ENCODE measurements at places on chromosomes 6 and 20. TPM values are rescaled to one million over a fixed set of nuclear protein-coding genes. Genes with fewer than 3 reads are reported as not detected.
A peak's percentile ranks its signal among the peaks of the same experiment; 100 is the strongest.

COL9A3 gene
- total RNA-seq: 8.6 TPM

PTK7 gene
- 19.7 TPM for total RNA-seq

- DNase-seq: no peak
Observed at GRCh38 chr20:51185277-51185676, 162.4 kb upstream of the KCNG1 start.

DNA sequence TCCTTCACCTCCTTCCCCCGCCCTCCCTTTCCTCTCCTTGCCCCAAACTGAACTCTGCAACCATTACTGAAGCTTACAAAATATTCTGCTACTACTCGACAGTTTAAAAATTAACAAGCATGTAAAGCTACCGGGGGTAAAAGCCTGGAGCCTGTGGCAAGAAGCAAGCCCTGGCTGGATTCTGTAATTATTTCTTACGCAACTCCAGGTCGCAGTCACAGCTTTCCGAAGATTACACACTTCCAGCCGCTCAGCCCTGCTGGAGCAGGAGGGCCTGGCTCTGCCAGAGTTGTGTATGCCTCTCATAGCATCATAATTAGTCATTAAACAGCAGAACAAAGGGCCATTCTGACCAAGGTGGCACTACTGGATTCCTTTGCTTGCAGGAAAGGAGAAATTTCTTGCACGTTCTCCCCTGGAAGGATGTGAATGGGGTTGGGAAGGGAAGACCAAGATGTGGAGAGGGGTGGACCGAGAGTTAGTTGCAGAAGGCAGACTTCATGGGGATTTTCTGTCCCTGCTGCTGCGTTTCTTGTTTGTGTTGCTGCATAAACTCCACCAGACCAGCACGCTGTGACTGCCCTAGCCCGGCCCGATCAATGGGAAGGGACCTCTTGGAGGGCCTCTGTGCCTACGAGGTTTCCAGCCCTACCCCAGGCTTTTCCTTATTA is 23.6 kb downstream of the FOXQ1 start:
- peak; percentile 38 for DNase-seq

GHRH gene
- total RNA-seq: not detected

- no peak for DNase-seq
Observed at GRCh38 chr6:5067305-5067704, 17.8 kb upstream of the PPP1R3G start.

DNA sequence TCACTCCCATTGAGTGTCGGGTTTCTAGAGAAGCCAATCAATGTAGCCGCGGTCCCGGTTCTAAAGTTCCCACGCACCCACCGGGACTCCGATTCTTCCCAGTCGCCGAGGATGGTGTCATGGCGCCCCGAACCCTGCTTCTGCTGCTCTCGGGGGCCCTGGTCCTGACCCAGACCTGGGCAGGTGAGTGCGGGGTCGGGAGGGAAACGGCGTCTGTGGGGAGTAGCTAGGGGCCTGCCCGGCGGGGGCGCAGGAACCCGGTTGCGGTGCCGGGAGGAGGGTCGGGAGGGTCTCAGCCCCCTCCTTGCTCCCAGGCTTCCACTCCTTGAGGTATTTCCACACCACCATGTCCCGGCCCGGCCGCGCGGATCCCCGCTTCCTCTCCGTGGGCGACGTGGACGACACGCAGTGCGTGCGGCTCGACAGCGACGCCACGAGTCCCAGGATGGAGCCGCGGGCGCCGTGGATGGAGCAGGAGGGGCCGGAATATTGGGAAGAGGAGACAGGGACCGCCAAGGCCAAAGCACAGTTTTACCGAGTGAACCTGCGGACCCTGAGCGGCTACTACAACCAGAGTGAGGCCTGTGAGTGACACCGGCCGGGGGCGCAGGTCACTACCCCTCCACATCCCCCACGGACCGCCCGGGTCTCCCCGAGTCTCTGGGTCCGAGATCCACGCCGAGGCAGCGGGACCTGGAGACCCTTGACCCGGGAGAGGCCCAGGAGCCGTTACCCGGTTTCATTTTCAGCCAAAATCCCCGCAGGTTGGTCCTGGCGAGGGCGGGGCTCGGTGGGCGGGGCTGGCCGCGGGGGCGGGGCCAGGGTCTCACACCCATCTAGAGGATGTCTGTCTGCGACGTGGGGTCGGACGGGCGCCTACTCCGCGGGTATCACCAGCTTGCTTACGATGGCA is 35.2 kb upstream of the HLA-G start:
- DNase-seq: no peak

DNA sequence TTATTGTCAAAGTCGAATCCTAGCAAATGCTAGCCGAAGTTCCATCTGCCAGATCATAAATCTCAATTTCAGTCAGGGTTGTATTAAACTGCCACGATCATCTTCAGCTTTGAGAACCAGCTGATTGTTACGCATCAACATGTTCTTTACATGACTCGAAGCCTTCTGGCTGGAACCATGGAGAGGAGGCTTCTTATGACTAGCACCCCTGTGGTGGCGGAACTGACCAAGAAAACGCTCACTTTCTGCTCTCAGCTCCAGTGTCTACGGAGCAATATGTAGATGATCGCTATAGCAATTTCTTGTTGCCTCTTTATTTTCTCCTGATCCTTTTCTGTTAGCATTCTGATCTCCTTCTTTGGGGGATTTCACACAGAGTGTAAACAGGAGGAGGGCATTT is 479.4 kb upstream of the SLC35B3 start:
- DNase-seq: no peak

DNA sequence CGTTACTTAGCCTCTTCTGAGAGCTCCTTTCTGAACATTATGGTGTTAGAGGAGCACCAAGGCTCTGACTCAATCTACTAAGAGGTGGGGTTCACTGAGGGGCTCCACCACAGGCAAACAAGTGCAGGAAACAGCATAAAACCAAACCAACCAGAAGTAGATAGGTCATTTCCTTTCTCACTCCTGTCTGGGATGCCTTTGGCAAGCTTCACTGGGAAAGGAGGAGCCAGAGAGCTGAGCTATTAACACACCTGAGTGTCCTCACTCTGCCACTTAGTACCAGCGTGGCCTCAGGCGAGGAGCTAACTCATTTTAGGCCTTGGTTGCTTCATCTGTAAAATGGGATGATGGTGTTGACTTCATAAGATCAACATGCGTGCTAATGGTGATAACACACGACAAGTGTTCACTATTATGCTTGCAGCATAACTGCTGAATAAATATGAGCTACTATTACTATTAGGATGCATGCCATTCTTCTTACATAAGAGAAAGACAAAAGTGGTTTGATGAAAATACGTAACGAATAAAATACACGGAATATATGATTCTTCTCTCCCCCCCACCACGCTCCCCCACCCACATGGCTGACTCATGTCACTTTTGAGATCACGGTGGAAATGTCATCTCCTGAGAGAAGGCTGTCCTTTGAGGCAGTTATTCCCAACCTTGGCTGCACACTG is 185.4 kb downstream of the BCAS1 start:
- no peak for DNase-seq

- DNase-seq: no peak
Observed at GRCh38 chr6:106244521-106244920, 81.0 kb downstream of the ATG5 start.
